ENCODE measurements at places on chromosomes 4 and X.

GRCh38 chrX:19899217-19899788 is 11.9 kb upstream of the SH3KBP1 start:
- DNase-seq: no peak

- peak; percentile 8 for DNase-seq
Measured at GRCh38 chrX:111095974-111096895, at the start of gene PAK3. Gene PAK3, plus strand, starts transcription at chrX:111096191. Its CDS starts 26,913 bp downstream, at chrX:111123104.

DNA sequence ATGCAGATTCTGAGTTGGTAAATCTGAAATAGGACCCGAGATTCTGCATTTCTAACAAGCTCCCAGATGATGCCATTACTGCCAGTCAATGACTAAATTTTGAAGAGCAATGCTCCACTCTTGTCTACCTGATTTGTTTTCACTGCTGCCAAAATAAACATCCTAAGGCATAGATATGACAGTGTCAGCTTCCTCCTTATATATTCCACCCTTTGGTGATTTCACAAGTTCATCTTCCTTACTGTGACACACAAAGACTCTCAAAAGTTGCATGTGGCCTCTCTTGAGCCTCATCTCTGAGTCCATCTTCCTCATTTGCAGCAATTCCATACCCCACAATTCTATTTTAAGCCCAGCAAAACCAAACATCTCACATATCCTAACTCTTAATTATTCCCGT is 110.9 kb downstream of the FBXW7 start:
- DNase-seq: no peak

- peak; percentile 92 for DNase-seq
Measured at GRCh38 chr4:17142232-17142711, 243.8 kb upstream of the LDB2 start.

GRCh38 chrX:1763294-1763693 is 148.4 kb downstream of the ASMT start:
- no peak for DNase-seq

DNA sequence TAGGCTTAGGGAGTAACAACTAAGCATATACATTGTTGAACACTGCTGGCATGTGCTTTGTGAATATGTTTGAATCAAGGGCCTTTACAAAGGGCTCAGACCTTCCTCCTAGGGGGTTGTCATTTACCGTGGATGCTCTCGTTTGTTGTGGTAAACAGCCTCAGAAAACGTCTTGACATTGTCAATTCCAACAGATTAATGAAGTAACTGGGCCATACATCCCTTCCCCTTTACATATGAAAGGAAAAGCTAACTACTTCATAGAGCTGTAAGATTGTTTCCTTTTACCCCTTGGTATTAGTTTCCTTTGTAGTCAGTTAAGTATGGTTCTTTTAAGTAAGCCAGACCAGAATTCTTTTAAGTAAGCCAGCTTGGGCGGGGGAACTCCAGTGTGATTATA is 42.9 kb downstream of the FAT4 start:
- DNase-seq: no peak

- DNase-seq: no peak
Measured at GRCh38 chr4:81648576-81649275, 177.0 kb upstream of the RASGEF1B start.

- DNase-seq: no peak
Measured at GRCh38 chr4:73683033-73683432, 57.3 kb upstream of the CXCL8 start.

DNA sequence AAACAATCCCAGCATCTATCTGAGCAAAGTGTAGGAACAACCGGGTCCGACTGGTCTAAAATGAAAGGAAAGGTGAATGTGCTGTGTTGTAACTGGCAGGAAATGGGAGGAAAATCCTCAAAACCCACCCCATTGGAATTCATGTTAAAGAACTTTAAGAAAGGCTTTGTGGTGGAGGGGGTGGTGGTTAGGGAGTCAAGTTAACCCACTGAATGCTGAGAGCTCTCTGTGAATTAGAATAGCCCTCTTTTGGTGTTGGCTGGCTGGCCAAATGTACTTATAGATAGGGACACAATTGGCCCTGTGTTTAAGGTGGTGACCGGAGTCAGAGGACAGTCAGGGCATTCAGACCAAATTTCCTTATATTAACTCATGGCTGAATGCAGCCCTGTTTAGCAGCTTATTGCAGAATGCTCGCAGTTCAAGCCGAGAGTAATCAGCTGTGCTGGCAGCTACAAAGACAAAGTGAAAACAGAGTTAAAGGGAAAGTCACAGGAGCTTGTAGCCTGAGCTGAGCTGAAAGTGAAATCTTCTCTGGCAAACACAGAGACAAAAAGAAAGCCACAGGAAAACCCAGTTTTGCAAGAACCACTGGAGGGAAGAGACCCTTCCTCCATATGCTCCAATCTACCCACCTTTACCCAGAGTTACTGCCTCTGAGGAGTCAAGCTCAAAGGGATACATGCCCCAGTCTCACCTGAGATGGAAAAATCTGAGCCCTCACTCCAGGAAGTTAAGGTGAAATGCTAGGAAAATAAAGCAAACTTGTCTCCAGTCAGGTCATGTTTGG is 38.5 kb upstream of the UGT2B7 start:
- no peak for DNase-seq

DNA sequence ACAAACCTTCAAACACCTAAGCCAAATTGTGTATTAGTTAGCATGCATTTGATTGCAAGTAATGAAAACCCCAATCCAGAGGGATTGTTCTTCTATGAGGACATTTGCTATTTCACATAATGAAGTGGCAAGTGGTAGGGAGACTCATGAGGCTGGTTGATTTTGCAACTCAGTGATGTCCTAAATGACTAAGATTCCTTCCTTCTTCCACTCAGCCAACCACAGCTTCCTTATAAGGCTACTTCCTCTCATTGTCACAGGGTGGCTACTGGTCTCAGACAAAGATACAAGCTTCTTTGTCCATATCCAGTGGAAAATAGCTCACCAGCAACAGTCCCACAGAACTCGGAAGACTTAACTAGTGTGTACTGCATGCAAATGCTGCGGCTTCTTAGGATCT is 5.3 kb upstream of the OTC start:
- DNase-seq: no peak

GRCh38 chr4:139279760-139280620 is at the start of gene MGARP:
Gene MGARP, minus strand, starts transcription at chr4:139280225. Its CDS starts 67 bp downstream, at chr4:139280158.
- DNase-seq: no peak

DNA sequence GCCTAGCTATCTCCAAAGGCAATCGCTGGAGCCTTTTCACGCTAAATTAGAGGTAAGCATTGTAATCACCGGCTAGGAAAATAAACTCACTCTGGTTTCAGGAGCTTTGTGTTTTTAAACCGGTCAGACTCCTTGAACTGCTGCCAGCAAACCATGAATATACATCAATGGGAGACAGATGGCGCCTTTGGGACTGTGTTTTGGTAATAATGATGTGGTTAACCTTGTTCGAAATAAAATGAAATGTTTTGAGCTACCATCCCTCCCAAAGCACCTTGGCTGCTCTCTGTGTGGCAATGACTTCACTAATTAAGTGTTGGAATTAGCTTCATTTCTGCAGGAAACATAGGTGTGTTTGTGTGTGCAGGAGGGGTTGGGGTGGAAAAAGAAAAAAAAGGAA is 65.3 kb downstream of the CLNK start:
- no peak for DNase-seq

- DNase-seq: no peak
Measured at GRCh38 chr4:182724414-182724813, 192.8 kb downstream of the DCTD start.

DNA sequence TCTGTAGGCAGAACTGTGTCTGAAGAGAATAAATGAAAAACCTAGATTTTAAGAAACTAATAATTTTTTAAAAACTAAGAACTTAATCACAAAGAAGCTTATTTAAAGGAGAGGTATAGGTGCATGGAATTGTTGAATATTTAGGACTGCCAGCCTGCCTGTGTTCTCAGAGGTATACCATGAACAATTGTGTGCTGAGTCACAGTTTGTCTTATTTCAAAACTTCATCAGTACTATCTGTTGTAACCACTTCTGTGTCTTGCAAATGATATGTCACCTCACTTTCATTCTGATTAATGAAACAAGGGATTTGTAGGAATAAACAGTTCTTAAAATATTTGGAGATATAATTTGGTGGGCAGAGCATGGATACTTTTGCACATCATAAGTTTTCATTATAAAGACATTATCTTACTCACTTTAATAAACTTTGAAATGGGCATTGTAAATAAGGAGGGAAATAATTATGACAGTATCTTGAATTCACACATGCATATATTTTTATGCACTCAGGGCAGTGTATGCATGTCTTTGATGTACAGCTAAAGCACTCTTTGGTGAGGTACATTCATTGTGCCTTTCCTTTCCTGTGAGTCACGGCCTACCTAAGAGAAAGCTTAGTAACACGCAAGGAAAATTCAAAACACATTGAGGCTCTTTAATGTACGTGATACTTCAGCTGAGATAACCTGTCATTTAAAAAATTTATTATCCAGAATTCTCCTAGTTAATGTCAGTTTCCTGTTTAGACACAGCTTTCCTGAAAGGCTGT is 31.7 kb downstream of the STOX2 start:
- no peak for DNase-seq

GRCh38 chrX:130851569-130851968 is 51.4 kb downstream of the ENOX2 start:
- no peak for DNase-seq

DNA sequence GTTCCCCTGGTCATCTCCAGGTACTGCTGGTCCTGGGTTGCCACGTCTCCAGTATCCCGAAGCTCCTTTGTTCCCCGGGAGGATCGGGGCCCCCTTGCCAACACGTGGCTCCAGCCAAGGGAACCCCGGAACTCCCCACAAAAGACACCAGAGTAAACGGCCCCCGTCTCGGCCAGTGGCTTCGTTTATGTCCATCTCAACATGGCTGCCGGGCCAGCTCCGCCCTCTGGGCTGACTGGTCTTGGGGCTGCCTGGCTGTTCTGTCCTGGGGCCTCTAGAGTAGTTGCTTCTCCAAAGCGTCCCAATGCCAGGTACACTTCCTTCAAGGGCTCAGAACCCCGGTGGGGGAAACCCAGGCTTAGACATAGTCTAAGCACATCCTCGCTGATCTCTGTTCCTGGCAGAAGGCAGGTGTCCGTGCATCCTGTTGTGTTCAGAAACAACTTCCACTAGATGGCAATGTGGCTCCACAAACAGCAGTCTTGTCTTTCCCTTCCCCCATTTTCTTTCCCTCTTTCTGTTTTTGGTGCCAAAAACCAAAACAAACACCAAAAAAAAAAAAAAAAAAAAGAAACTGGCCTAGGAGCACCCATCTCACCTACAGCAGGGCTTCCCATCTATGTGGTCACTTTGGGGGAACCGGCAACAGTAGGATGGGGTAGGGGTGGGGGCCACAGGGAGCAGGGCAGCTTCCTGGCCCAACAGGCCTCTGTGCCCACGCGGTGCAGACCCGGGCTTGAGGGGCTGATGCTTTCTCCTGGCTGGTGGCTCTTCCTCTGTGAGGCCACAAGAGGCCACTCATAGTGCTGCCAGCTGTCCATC is 35.3 kb downstream of the NBDY start:
- peak; percentile 47 for DNase-seq

DNA sequence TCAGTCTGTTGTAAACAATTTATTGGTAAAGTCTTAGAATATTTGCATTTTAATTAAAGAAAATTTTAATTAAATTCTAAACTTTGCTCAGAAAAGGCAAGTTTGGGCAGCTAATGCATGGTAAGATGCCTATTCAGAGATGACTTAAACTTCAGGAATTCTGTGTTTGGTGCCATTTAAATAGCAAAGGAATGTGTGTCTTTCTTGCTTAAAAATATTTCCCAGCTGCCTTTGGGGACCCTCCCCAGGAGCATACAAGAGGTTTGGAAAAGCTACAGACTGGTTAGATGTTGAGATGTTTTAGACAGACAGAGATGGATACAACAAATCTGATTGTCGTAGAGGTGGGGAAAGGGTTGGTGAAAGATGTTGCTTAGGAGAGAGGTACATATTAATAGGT is 36.5 kb downstream of the AFF2 start:
- DNase-seq: no peak

- DNase-seq: no peak
Measured at GRCh38 chrX:20361890-20362262, 95.2 kb upstream of the RPS6KA3 start.

- no peak for DNase-seq
Measured at GRCh38 chr4:8350841-8351461, 81.4 kb downstream of the HTRA3 start.

GRCh38 chr4:56062106-56062505 is 113.4 kb downstream of the CEP135 start:
- no peak for DNase-seq

DNA sequence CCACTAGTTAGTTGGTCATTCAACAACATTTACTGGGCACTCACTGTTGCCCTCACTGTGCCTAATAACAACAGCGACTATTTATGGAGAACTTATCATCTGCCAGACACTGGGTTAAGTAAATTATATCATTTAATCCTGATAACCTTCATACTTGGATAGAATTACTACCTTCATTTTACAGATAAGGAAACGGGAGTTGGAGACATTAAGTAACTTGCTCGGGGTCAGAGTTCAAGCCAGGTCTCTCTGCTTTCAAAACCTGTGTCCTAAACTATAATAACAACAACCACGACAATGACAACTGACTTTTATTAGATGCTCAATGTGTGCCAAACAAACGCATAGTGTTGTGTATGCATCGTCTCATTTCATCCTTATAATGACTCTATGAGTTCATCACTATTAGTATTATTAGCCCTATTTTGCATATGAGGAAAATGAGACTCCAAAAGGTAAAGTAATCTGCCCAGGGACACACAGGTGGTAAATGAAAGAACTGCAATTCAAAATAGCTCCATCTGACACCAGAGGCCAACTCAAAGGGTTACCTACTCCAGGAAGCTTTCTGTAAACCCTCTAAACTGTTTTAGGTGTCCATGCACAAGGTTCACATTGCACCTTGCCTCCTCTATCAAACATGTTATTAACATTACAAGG is 98.4 kb upstream of the ACSL4 start:
- no peak for DNase-seq

DNA sequence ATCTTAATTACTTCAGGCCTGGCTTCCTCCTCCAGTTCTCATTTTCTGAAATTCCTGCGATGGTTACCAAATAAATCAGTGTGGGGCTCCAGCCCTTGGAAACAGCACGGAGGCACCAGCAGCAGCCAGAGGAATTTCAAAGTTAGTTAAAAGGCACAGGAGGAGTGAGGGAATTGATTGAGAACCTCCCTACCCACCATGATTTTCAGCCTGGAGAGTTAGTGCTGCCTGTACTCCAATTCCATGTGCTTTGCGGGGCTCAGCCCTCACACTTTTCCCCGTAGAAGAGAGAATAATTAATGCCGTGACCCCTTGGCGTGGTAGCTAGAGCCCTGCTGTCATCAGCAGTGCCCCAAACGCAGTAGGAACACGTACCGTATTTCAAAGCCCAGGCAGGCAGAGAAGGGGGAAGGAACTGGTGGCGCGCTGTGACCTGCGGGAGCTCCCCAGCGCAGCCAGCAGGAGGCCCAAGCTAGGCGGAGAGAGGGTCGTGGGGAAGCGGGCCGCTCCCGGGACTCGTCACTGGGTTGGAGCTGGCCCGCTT is 84.0 kb upstream of the IGFBP7 start:
- DNase-seq: no peak
